NCI-H524 (cell line): ENCODE measurements at places on chromosomes 7 and 10.

DNA sequence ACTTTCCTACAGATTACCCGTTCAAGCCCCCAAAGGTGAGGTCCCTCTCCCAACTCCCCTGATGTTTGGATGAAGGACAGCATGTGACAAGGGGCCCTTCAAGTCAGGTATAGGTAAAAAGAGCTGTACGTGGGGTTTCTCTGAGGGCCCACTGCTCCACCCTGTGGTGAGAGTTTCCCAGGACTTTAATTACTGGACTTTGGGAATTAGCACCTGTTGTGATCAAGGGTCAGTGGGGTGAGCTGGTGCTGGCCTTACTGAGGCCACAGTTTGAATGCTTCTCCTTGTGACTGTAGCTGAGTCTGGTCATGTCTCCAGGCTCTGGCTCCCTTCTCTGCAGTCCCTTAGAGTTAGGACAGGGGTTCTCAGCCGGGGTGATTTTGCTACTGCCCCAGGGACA, 16.8 kb downstream of the UBE2D4 start:
- DNase-seq: no peak

DNA sequence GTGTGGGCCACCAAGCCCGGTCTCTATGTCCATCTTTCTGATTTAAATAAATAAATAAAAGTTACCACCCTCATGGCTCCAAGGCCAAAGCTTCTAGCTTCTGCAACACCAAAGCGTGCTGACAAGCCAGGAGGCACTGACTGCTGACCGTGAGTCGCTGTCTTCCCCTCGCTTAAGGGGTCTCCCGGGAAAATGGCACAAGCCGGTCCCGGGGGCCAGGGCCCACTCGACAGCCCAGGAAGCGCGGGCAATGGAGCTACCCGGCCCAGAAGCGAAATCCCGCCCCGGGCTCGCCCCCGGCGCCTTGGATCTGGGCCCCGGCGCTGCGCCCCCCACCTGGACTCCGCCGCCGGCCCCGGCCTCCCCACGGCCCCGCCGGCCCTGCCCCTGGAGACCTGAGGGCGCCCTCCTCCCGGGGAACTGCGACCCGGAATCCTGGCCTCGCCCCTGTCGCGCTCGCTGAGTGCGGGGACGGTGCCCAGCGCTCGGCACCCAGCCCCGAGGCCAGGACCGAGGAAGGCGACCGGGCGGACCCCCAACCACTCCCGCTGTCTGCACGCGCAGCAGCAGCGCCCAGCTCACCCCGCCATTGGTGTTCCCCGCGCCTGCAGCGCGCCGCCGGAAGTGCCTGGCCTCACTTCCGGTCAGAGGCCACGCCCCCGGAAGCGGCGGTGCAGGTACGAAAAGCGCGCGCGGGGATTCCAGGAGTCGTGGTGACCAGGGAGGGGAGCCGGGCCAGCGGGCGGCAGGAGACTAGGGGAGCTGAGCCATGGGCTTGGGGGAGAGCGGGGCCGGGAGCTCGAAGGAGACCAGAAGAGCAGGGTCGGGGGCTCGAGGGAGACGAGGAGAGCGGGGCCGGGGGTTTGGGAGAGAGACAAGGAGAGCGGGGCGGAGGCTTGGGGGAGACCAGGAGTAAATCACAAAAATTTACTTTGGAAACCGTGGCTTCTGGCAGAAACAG, at the start of the genes MRM2 and NUDT1:
Gene MRM2, minus strand, starts transcription at position 626 of the 961 bp plus-strand sequence. Its CDS starts 36 bp downstream, at position 590.
Gene NUDT1, plus strand, starts transcription at position 647 of the 961 bp plus-strand sequence. CDS start 2,349 bp downstream, outside the sequence.
- DNase-seq: peak; percentile 68

- no peak for DNase-seq
These were observed 29.1 kb upstream of the MKLN1 start for GRCh38 chr7:131298608-131298992.

DNA sequence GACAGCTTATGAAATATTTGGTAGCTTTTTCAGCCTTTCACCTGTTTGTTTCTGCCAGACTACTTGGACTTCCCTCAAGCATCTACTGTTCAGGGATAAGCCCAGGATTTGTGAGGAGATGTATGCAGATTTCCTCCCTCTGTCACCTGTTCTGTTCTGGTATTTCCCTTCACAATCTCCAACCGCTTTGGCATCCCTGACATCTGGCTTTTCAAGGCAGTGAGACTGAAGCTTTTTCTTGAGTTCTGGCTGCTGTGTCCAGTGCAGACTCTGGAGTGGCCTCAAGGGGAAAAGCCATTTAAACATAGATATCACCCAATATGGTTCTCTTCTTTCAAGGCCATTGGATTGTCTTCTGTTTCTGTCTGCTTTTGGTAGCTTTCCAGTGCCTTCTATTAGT, 369.7 kb downstream of the LRMDA start:
- DNase-seq: no peak

- DNase-seq: no peak
These were observed 152.4 kb upstream of the NRBF2 start for GRCh38 chr10:62980687-62981086.

- DNase-seq: no peak
These were observed 37.9 kb downstream of the VOPP1 start for GRCh38 chr7:55534262-55534915.

DNA sequence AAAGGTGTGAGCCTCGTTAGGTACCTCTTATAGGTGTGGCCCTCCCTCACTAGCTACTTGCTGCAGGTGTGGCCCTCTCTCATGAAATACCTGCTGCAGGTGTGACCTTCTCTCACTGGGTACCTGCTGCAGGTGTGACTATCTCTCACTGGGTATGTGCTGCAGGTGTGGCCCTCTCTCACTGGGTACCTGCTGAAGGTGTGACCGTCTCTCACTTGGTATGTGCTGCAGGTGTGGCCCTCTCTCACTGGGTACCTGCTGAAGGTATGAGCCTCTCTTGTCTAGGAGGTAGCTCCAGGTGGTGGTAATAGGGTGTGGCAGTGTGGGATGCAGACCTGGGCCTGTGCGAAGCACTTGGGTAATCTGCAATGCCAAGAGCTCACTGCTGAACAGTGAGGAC, 170.7 kb upstream of the PLPP4 start:
- no peak for DNase-seq
